ENCODE measurements at places on chromosomes 5 and 9. TPM values are rescaled to one million over a fixed set of nuclear protein-coding genes. Genes with fewer than 3 reads are reported as not detected.
A peak's percentile ranks its signal among the peaks of the same experiment; 100 is the strongest.

DNA sequence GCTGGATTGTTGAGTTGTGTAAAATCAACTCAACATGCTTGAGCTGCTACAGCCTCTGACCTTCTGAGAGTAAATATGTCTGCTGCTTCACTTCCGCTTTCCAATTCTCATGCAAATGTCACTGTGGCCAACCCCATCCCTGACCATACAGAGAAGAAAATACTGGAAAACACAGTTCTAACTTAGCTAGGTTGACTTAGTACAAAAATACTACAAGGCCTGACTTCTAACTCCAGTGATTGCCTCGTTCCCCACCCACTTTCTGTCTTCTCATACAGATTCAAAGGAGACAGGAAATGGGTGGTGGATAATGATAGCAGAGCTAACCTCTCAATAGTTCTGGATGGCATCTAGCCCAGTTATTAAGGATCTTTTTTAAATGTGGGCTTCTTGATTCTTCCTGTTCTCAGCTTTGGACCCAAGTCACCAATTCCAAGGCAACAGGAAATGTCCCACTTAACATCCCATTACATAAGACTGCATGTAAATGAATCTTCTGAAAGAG lies 226.6 kb upstream of the SLC24A2 start:
- ATAC-seq: no peak

GRCh38 chr5:33037076-33037475 lies 326.0 kb downstream of the NPR3 start:
- no peak for ATAC-seq

- no peak for ATAC-seq
Observed at GRCh38 chr9:133153227-133154096, 10.3 kb downstream of the GBGT1 start.

DNA sequence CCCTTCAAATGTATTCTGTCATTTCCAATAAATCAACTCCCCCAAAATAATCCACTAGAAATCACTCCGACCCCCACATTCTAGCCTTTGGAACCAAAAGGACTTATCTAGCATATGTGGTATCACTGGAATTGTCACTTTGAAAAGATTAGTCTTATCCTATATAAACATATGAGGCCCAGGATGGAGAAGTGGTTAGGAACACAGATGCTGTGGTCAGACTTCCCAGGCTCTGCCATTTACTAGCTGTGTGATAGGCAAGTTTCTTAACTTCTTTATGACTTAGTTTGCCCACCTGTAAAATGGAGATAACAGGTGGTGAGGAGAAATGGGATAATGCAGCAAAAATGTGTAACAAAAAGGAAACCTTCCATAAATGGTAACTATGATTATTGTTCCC lies 62.0 kb upstream of the GLRX start:
- ATAC-seq: no peak

PCA3 gene
- total RNA-seq: 2.0 TPM

DNA sequence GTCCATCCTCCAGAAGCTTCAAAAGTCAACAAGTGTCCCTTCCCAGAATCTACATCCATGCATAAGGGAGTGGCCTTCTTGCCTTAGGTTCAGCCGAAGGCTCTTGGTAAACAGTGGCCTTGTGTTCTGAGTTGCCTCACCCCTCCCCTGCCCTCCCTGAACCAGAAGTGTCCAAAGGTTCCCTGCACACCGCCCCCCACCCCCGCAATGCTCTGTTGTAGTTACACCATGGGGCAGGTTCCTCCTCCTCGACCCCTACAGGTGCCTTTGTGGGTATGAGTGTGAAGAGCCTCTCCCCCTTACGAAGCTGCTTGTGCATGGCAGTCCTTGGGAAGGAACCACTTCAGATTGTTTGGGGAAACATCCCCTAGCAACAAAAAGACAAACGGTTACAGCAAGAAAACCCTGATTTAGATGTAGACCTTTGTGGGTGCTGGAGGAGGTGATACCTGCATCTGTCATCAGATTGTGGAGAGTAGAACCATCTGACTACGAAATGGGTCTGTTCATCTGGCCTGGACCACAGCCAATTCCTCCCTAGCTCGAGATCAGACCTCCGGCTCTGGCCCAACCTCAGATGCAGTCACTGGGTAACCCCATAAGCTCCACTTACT lies 7.1 kb downstream of the SPACA9 start:
- ATAC-seq: no peak

MAMDC2 gene
- 0.38 TPM for total RNA-seq

ANKRD34B gene
- 0.29 TPM for total RNA-seq

- ATAC-seq: no peak
Observed at GRCh38 chr5:60651872-60652620, 47.9 kb downstream of the DEPDC1B start.

GRCh38 chr9:109198736-109199382 lies 31.8 kb upstream of the FRRS1L start:
- ATAC-seq: no peak

GRCh38 chr9:100425758-100426157 lies 1.2 kb upstream of the MSANTD3 start:
- ATAC-seq: no peak

CNTNAP3B gene
- 0.61 TPM for total RNA-seq

C7 gene
- total RNA-seq: not detected

- no peak for ATAC-seq
Observed at GRCh38 chr9:105681724-105682123, 12.6 kb upstream of the TMEM38B start.

- peak; percentile 95 for ATAC-seq
Observed at GRCh38 chr5:167633931-167634341, 657.5 kb upstream of the WWC1 start.

LMBRD2 gene
- total RNA-seq: 15.8 TPM

DNA sequence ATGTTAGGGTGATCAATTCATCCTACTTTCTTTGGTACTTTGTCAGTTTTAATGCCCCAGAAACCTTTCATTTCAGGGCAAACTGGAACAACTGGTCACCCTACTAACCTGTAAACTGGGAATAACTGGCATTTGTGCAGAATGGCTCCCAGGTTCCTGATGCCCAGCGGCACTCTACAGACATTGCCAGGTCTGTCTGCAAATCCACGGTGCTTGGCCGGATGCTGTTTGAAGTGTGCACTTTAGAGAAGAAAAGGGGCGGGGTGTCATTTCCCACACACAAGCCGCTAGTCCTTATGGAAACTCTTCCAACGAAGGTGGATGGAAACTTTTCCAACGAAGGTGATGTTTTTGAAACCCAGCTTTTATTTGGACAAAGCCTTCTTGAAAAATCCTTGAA lies 49.9 kb upstream of the OTULINL start:
- no peak for ATAC-seq

DNA sequence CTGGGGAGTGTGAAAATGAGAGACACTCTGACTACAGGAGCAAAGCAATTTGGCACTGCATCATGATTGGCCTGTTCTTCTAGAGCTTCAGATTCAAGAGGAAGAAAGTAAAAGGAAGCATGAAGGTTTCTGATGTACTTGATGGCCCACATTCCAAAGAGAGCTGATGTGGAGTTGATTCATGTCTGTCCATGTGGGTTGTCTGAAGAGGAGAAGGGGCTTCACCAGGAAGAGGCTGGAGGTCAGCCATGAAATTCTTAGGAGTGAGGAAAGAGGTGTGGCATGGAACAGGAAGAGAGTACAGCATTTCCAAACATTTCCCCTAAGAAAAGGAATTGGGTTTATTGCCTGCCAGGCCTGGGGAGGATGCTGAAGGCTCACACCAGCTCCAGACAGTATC lies 70.7 kb downstream of the PTCD2 start:
- ATAC-seq: no peak

GRCh38 chr5:112532654-112533360 lies 113.7 kb upstream of the EPB41L4A start:
- no peak for ATAC-seq

DNA sequence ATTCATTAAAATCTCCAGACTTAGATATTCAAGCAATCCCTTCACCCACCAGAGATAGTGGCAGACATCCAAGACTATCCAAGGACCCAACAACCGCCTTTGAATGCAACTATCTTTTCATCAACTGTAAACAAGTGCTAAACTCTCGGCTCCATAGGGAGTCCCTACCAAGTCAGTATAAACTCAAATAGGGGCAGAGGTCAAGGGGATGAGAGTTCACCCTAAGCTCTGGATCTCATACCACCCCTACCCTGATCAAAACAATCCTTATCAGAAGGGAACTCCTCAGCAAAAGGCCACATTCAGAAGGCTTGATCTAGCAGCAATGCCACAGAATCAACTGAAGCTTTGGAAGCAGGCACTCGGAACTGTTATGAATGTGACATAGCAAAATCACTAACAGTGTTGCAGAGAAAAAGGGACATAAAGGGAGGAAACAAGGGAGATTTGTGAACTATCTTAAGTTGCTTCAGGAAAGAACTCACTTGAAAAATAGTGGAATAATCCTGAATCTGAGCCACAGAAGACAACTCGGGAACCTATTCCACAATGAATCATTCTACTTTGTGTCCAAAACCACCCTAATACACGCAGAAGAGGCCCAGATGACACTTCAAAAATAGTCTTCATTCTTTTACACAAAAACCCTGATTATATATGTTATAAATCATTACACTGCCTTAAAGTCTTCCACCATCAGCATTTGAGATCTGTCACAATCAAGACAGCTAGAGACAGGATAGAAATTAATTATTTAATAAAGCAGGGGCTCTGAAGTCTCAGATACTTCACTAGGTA lies 49.8 kb downstream of the NR6A1 start:
- peak; percentile 23 for ATAC-seq

Data from motor neuron (in vitro differentiated cells).